ENCODE measurements at places on chromosomes 1 and 21.

DNA sequence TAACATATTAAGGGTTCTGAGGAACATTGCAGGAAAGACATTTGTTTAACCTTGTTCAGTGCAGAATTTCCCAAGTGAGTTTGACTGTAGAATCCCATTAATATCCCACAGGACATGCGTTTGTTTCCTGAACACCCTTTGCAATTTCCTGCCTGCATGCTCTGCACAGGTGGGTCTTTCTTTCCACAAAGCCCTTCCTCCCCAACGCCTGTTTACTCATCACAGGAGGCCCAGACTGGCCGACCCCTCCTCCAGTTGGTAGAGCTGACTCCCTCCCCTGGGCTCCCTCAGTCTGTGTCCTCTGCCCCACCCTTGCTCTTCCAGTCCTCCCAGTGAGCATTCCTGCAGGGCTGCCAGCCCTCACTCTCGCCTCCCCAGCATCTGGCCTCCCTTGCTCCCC is 47.5 kb upstream of the CTPS1 start:
- DNase-seq: no peak

DNA sequence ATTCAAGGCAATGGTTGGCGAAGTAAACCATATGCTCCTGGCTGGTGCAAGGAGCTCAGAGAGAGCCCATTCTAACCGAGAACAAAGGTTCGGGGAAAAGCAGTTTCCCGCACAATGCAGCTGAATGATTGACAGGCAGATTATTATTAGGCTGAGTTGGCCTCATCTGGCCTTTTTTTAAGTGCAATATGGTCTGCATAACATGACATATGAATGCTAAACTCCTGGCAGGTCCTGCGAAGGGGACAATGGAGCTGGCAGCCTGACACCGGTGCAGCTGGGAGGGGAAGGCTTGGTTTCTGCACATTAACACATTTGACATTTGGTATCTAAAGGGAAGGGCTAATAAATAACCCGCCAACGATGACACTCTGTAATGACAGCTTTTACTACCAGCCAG is 92.0 kb downstream of the MIS18A start:
- no peak for DNase-seq

- peak; percentile 28 for DNase-seq
Observed at GRCh38 chr1:85109475-85109874, 61.2 kb upstream of the MCOLN3 start.

- peak; percentile 84 for DNase-seq
Observed at GRCh38 chr1:211830328-211831142, at the start of gene LPGAT1. Gene LPGAT1 (minus strand): TSS chr1:211830763. CDS start chr1:211829296, 1,467 bp downstream.

- no peak for DNase-seq
Observed at GRCh38 chr1:32341186-32341757, 5.2 kb upstream of the MARCKSL1 start.

DNA sequence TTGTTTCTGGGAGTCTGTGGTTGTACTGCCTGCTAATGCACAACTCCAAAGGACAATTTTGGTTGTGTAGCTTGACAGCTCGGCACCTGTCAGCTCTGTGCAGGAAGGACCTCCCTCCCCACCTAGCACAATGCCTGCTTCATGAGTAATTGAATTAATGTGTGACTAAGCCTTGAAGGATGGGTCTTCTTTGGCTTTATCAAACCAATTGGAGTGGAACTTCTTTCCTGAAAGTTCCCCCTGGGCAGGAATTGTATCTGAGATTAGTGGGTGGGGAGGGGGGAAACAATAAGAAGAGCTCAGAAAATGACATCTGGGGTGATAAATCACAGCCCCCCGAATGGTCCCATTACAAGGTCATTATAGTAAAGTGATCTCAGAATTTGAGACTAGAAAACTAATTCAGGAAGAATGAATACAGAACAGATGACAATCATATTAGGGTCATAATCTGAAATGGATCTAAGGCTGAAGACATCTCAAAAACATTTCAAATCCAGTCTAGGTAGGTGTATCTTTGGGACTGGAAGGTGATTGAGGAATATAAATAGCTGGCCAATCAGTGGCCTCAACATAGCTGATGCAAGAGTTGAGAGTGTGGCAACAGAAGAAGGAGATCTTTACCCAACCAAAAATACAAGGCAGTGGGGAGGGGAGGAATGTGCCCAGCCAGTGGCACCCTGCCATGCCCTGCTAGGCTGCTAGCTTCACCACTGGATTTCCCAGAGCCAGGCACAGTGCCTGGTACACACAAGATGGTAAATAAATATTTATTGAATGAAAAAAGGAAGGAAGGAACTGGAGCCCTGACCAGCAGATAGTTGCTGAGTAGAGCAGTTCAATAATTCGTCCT is 10.1 kb upstream of the SESN2 start:
- peak; percentile 26 for DNase-seq

DNA sequence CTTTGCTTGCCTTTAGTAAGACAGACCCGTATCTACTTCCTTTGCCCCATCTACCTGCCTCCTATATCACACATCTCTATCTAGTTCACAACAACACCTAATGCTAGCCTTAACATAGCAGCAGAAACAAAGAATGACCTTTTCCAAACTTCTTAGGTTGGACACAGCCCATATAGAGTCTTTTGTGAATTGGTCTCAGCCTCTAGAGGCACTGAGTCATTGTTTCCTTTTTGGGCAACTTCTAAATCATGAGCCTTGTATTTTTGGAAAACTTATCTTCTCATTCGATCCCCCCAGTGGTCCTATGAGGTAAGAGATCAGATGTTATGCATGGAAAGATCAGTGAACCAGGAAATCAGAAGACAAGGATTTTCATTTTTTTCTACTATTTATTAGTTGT is 679.4 kb upstream of the USP24 start:
- no peak for DNase-seq

- DNase-seq: no peak
Observed at GRCh38 chr21:45129189-45129923, 55.0 kb downstream of the ADARB1 start.

- no peak for DNase-seq
Observed at GRCh38 chr1:9629445-9630201, 21.9 kb upstream of the PIK3CD start.

DNA sequence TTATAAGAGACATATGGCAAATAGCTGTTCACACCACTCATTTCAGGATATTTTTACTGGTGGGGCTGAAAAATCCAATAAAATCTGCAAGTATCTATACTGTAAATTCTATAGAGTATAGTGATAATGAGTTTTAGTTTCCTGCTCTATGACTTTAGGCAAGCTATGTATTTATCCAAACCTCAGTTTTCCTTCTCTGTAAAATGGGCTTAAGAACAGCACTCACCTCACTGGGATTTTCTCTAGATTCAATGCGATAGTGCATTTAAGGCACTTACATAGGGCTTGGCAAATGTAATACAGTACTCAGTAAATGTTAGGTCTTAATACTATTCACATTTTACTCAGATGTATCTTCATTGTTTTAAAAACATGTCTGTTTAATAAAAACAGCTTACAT is 168.7 kb downstream of the ATG4C start:
- no peak for DNase-seq

GRCh38 chr1:72521659-72522058 is 239.3 kb upstream of the NEGR1 start:
- no peak for DNase-seq

- DNase-seq: no peak
Observed at GRCh38 chr1:226093621-226094020, 31.1 kb downstream of the H3-3A start.

DNA sequence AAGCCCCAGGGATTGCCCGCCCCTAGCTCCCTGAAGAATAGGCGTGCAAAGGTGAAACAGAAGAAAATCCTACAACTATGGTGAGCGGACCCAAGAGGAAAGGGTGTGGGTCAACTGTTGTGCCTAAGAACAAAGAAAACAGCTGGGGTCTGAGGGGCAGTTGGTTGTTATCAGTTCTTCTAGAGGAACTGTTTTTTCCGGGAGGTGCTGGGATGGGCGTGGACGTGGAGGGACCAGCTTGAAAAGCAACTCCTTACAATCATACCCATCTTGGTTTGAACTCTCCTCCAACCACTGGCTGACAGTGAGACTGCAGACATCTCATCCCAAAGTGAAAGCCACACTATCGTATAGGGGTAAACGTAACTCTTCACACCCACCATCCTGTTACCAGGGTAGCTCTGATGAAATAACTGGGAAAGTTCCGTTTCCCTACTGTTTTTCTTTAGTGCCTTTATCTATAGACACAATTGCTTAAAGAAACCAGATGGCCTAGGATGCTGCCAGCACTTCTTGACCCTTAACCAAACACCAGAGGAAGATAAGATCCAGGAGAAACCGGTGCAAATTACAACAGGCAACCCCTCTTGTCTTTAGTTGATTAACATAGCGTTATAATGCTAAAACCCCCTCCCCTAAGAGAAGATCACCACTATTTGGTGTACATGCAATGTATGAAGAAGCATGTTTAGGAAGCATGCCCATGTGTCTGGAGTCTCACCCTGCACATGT is 25.6 kb upstream of the FAM89A start:
- DNase-seq: no peak

DNA sequence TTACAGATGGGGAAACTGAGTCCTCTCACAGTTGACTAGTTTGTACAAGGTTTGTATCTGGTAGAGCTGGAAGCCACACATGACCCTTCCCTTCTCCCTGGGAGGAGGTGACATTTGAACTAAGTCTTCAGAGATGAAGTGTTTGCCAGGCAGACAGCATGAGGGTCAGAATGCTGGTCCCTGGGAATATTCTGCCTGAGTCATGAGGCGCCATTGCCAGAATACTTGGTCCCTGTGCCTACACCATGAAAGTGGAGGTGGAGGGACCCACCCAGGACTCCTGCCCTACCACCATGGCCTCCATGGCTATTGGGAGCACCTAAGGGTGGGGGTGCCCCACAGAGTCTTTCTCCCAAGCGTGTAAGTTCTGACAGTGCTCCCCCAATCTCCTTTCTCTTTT is 7.0 kb downstream of the RPS6KA1 start:
- no peak for DNase-seq

DNA sequence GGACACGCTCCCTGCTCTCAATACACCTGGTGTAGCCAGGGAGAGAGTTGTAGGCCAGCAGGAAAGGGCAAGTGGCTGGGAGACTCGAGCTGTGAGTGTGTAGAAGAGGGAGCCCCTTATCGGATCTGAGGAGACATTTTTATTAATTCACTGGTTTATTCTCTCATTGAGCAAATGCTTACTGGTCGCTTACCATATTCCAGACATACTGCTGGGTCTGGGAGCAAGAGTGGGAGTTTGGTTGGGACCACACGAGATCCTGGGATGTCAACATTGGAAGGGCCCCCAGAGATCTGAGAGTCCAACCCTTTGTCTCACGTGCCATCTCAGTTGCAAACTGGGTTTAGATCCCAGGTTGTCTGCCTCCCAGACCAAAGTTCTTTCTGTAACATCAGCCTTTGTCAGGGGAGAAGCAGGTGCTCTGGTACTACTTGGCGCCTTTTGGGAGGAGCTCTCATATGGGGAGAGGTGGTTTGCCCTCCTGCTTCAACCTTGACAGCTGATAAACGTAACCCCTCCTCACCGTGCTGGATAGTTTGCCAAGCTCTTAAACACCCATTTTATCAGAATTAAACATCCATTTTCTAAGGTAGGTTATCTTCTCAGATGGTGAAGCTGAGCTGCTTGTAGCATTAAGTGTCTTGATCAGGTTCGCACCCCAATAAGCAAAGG is 742 bp downstream of the TMEM222 start:
- DNase-seq: no peak

GRCh38 chr1:40308036-40308727 is 8.9 kb downstream of the COL9A2 start:
- DNase-seq: no peak

DNA sequence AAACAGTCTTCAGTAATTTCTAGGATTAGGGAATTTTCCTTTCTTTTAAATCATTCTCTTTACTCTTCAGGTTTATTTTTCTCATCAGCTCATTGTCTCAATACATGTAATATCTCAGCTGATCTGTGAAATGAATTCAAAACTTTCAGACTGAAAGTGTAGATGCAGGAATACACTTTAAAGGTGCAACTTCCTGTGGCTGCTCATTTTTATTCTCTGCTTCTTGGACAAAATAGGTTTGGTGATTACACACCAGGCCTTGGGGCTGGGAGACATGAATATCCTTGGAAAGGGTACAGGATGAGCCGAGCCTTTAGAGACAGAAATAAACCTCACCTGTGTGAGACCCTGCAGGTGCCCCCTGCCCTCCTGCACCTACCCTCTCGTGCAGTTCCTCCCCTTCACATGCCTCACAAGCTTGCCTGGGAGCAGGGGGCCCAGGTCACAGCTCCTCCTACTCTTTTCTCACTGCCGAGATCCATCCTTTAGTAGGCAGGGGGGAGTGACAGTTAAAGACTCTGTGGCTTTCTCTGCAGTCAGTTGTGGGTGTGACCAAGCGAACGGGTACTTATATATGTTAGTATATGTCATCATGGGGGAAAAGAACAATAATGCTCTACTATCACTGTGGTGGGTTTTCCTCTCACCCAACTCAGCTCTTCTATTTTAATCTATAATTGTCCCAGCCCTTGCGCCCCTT is 23.6 kb downstream of the XCL2 start:
- no peak for DNase-seq

DNA sequence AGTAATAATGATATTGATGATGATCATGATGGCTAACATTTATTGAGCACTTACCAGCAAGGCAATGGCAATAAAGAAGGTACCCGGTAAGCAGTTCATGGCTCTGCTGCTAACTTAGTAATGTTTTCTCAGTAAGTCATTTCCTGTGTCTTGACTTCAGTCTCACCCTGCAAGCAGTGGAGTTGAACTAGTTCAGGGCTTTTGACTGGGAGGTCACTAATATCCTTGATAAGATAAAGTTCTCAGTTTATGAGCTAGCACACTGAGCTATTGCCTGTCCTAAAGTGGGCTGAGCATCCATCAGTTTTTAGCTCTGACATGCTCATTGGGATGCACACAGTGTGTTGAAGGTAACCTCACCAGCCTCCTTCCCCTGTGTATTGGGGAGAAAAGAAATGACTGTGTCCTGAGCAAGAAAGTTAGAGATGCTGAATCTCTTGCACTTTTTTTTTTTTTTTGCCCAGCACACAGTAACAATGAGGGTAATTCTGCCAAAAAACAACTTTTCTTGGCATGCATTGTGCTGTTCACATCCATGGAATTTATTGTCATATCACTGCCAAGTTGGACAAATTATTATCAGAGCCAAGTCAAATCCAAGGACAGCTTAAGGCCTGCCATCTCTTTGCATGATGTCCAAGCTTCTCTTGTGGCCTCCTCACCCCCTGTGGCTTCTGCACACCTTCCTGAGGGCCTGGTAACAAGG is 55.5 kb upstream of the GADD45A start:
- no peak for DNase-seq

DNA sequence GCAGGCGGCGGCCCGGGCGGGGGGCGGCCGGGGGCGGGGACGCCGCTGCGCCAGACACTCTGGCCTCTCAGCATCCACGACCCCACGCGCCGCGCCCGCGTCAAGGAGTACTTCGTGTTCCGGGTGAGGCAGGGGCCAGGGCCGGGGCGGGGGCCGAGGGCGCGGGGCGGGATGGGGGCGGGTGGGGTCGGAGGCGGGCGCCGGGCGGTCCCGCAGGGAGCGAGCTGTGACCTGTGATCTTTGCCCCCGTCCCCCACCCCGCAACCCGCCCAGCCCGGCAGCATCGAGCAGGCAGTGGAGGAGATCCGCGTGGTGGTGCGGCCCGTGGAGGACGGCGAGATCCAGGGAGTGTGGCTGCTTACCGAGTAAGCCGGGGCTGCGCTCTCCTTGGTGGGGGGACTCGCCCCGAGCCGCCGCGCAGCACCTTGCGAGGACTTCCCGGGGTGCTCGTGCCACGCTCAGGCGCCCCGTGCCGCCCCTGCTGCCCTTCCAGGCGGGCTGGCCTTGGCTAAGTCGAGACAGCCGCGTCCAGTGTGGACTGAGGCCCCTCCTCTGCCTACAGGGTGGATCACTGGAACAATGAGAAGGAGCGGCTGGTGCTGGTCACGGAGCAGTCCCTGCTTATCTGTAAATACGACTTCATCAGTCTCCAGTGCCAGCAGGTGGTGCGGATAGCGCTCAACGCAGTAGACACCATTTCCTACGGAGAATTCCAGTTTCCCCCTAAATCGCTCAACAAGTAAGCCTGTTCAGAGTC is 514 bp downstream of the TPRG1L start:
- no peak for DNase-seq
